Stimulated activated CD4-positive, alpha-beta T cell treated with anti-CD3 and anti-CD28 coated beads, Interleukin-2, amount 100 ng/mL, for 48 hours (primary cell): ENCODE measurements at places on chromosomes 6 and 20.

- DNase-seq: no peak
These were observed 162.0 kb downstream of the GRM4 start for GRCh38 chr6:33983721-33984465.

DNA sequence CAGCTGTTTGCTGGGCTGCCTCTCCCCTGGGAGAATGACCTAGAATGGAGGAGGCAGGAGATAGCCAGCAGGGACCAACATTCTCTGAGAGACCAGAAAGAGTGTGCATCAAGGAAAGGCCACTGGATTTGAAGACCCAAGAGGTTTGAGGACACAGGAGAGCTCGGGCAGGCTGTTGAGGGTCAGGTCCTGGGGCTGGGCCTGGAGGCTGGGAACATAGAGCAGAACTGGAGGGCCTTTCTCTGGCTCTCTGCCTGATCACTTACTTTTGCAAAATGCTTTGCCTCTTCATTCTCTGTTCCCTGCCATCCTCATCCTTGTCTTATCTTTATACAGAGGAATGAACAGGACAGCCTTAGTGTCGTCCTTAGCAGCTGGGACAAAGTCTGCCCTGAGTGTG lies 2.5 kb downstream of the IYD start:
- no peak for DNase-seq

GRCh38 chr6:167898673-167899311 lies 72.1 kb downstream of the AFDN start:
- DNase-seq: no peak

DNA sequence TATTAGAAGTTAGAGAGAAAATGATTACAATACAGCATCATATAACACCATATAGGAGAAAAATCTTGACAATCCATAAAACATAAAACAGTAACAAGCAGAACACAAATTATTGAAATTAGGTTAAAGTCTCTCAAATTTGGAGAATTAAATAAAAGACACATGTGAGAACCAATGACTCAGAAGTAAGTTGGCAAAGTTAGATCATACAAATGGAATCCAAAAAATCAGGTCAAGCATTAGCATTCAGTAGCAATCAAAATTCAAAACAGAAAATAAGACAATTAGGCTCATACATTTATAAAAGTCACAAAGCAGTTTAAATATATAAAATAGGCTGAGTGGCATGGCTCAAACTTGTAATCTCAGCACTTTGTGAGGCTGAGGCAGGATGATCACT lies 775.6 kb downstream of the PHF3 start:
- no peak for DNase-seq

- DNase-seq: no peak
These were observed 399.9 kb upstream of the MARCKS start for GRCh38 chr6:113457198-113457597.

- DNase-seq: no peak
These were observed 620.9 kb downstream of the PHF3 start for GRCh38 chr6:64256483-64256882.

GRCh38 chr6:92687278-92687677 lies 732.1 kb downstream of the EPHA7 start:
- no peak for DNase-seq
